ENCODE measurements at places on chromosomes 6 and 20.

GRCh38 chr6:156280065-156280464 lies 497.1 kb upstream of the ARID1B start:
- DNase-seq, result no peak

DNA sequence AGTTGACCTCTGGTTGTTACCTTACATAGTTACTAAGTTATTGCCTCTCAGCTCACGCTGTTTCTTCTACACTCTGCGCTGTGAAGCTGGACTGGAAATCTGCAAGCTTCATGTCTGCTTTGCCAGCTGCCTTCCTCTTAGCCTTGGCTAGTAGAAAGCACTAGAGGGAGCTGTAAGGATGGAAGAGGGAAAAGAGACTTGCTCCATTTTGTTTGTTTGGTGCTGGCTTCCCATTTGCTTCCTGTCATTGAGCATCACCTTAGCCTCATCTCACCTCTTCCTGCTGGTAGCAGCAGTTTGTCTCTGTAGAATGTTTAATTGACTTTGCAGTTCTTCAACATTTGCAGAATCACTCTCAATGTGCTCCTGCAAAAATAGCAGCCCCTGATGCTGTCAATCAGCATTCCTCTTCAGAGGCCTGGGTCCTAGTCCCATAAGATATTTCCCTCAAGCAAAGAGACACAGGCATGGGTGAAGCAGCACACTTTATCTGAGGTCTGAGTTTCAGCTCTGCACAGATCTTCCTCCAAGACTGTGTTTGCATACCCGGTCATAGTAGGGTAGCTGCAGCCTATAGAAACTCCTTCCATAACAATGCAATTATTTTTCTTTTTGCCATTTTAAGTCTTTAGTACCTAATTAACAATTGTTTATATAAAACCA lies 302.2 kb upstream of the EPHA7 start:
- no peak for DNase-seq

DNA sequence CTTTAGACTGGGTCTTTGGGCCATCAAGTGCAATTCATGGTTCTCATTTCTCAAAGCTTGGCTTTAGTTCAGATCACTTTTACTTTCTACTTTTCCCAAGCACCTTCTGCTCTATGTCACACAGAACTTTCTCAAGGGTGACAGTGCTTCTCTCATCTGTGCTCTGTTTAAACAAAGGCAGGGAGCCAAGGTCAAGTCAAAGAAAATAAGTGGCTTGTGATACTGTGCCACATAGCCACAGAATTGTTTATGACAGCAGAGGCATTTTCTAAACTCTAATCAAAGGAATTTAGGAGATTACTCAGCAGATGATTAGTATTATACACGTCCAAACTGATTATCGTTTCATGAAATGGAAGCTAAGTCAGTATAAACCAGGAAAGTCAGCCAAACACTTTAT lies 348.0 kb downstream of the HDGFL1 start:
- DNase-seq, result no peak

DNA sequence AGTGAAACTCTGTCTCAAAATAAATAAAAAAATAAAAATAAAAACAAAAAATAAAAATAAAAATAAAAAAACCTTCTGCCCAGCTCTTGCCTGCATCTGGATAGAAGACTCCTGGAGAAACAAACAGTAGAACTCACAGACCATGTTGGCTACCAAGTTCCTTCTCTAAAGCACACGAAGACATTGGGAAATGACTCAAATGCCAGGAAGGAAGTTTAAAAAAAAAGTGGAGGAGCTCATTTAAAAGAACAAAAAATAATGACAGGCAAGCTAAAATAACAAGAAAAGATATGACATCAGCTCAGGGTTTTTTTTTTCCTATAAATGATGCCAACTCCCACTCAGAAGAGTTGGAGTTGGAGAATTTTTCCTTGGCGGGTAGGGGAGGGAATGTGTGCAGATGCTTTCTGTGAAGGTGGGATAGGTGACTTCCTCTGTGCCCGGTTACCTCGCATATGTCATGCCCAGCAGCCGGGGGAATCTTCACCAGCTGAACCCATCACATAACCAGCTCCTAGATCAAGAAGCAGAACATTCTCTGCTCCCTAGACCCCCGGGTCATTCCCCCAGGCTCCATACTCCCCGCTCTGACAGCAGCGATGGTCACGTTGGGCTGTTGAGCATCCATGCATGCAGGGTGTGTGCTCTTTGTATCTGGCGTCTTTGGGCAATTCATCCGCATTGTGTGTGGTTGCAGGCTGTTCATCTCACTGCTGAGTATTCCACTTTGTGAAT lies 17.3 kb upstream of the CD93 start:
- no peak for DNase-seq

GRCh38 chr6:105606831-105607463 lies 204.1 kb upstream of the PREP start:
- DNase-seq, result no peak

DNA sequence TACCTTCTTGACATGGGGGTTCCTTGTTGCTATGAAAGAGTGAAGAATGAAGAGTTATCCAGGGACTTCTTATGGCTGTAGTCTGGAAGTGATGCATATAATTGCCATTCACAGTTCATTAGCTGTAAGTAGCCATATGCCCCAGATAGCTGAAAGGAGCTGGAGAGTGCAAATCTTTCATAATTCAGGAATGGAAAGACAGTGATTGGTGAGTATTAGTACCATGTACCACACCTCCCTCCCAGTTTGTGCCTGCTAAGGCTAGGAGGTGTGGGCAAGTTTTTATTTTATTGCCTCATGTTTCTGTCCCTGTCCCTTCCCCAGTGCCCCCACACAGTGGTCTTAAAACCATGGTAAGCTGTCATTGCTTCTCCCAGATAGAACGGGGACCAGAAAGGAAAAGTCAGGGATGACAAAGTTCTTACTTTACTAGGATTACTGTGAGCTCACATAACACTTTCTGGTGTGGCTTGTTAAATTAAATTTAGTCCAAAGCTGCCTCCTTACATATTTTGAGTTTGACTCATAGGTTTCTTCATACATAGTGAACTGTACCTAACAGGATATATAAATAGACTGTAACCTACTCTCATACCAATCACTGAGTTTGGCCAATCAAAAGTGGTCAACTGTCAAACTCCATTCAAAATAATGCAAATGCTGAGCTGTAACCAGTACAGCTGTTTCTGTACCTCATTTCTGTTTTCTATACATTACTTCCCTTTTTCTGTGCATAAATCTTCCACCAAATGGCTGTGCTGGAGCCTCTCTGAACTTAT lies 119.4 kb downstream of the RFPL4B start:
- peak; percentile 86 for DNase-seq

DNA sequence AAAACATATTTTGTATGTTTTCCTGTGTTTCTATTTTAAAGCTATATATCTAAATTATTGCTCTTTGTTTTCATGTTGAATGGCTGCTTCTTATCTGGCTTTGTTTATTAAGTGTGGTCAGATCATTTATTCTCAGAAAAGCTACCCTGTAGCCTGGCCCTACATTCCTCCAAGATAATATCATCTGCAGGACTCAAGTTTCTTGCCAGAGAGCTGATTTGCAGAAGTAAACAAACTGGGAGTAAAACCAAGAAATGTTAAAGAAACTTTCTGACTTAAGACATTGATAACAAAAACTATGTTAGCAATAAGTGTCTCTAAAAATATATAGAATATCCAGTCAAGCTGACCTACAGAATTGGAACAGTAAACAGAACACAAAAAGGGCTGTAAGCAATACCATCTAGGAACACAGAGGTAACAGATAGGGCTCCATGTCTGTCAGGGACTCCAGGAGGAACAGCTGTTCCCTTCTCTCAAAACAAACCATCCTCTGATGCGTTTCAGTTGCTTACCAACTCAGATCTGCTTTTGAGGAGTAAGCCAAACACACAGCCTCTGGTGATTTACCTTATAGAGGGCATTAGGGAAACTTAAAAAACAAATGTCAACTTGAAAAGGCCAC lies 17.5 kb upstream of the CEP85L start:
- DNase-seq, result peak; percentile 78

DNA sequence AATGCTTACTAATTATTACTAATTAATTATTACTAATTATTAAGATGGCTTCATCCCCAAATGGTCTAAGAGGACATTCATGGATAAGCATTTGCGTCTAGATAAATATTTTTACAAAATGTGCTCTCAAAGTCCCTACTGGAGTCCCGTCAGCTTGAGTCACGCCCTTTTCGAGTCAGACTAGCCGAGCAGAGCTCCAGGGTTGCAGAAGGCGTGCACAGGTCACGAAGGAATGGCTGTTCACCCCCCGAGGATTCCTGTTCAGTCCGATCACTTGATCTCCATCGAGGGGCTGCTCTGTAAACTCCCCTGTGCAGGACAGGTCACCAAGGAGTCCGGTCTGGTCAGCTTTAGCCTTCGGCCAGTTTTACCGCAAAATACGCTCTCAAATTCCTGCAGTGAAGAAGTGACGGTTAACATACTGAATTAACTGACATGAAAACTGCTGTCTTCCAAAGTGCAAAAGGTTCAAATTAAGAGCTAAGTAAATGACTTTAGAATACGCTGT lies 19.9 kb downstream of the TCFL5 start:
- DNase-seq, result no peak

GRCh38 chr6:168641446-168641845 lies 200.5 kb downstream of the SMOC2 start:
- DNase-seq, result peak; percentile 76

DNA sequence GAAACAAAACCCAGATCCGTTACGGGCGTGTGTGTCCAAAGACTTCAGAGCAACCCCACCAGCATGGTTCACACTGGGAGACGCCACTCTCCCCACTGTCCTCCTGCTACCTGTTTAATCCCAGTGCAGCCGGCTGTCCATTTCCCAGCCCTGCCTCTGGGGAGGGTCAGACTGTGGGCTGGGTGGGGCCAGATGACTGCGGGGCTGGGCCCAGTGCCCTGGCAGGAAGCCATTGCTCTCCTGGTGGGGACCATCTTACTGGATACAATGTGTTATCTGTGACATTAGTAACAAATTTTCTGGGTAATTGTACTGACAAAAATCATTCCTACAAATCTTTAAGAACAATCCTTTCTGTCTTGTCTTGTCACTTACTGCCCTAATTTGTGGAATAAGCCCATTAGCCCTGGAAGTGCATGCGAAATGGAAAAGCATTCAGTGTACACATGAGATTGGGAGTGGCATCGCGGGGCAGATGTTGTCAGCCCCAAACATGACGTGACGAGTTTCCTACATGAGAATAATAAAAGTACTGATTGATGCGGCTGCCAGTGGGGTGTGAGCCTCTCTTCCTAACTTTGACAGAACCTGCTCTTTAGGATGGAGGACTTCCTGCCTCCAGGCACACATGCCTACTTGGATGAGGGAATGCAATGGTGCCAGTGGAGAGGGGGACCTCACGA lies 37.9 kb upstream of the PCMTD2 start:
- no peak for DNase-seq

DNA sequence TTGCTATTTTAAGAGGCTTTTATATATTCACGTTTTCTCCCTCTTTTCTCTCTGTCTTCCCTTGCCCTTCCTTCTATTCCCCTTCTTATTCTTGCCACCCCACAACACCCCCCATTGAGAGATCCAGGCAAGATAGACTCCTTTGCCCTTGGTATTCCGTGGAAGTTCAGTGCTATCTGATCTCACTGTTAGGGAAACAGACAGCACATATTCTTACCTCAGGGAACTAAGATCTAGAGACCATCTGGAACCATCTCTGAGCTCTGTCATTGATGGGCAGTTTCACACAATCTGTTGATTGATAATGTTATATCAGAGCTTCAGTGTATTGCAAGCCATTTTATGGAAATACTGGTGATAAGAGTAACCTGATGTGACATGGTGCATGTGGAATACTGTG lies 228.8 kb downstream of the ARID1B start:
- no peak for DNase-seq

GRCh38 chr6:44058617-44059358 lies 68.5 kb downstream of the MRPL14 start:
- DNase-seq, result peak; percentile 98

- DNase-seq, result no peak
Measured at GRCh38 chr6:136524339-136524935, 25.8 kb downstream of the MAP7 start.

DNA sequence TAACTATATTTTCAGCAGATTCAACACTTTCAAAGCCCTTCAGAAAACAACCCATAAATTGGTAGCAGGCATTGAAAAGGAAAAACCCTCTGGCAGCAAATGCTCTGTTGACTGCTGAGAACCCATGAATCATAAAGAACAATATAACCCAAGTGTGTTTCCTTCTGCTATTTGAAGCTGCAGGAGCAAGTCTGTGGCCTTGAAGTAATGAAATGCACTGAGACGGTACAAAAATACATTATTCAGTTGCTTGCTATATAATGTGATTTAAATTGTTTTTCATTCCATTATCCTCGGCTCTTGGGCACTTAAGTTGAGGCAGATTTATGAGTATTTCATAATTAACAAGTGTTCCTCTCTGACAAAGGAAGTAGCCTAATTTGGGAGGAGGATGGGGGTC lies 40.6 kb upstream of the SAMD5 start:
- DNase-seq, result no peak

- no peak for DNase-seq
Measured at GRCh38 chr6:79048611-79049010, 29.4 kb downstream of the PHIP start.

DNA sequence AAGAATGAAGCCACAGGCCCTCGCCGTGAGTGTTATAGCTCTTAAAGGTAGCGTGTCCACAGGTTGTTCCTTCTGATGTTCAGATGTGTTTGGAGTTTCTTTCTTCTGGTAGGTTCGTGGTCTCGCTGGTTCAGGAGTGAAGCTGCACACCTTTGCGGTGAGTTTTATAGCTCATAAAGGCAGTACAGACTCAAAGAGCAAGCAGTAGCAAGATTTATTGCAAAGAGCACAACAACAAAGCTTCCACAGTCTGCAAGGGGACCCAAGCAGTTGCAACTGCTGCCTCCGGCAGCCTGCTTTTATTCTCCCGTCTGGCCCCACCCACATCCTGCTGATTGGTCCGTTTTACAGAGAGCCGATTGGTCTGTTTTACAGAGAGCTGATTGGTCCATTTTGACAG lies 5.2 kb downstream of the HIVEP1 start:
- no peak for DNase-seq

DNA sequence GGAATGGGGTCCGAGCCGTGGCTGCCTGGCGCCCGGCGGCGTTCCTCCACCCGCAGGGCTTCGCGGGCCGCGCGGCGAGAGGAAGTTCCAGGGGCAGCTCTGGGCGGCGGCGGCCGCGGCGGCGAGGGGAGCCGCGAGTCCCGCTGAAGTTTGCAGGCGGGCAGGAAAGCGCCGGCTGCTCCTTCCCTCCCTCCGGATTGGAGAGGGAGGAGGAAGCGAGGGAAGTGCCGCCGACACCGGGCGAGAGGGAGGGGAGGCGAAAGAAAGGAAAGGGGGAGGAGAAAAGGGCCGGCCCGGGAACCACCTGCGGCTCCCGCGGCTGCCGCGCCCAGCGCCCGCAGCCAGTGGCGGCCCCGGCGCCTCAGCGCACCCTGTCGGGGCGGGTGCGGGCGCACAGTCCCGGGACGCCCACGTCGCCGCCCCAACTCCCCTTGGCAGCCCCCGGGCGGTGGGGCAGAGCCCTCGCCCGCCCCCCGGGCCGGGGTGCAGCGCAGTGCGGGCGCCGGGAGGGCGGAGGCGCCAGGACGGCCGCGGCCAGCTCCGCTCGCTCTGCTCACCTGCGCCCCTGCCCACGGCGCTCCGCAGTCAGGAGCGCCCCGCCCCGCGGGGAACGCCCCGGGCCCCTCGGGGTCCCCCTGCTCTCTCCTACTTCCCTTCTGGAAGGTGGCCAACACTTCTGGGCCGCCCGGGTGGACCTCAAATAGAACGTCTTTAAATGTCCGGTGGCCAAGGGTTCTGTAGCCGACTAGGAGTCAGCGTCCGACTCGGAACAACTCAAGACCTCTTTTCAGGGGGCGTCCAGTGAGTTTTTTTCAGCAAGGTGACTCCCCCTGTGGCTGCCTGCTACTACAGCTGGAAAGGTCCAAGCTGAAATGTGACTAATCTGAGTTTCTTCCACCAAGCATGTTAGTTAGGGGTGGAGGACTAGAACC lies 80.3 kb upstream of the CCDC28A start:
- DNase-seq, result peak; percentile 77

Data from NCI-H226 (cell line).